Hypothalamus (tissue), 51 donors: ENCODE measurements at places on chromosomes 4 and X.

GRCh38 chr4:83205760-83206159 lies 78.8 kb downstream of the COQ2 start:
- DNase-seq = no peak

DNA sequence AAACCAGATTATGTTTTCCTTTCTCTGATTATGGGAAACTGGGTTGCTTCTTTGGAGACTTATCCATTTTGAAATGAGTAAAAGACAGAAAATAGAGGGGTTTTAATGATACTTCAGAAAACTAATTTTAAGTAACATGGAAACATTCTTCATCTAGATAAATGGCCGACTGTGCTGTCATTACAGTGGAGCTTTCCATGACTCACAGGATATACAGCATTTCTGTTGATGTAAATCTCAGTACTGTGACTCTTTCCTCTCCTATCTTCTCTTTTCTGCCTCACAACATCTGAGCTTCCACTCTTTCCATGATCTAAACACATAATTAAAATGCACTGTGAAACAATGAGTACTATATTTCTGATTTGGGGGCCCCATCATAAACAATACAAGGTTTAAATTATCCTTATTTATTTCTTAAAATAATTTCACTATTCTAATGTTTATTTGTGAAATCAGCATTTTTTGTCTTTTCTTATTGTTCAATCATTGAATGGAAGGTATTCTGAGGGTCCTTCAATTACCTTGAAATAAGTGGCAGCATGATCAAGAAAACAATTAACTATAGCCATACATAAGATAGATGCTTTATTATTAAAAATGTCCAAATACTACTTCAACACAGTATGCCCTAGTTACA lies 19.3 kb downstream of the SEC24D start:
- DNase-seq = no peak

DNA sequence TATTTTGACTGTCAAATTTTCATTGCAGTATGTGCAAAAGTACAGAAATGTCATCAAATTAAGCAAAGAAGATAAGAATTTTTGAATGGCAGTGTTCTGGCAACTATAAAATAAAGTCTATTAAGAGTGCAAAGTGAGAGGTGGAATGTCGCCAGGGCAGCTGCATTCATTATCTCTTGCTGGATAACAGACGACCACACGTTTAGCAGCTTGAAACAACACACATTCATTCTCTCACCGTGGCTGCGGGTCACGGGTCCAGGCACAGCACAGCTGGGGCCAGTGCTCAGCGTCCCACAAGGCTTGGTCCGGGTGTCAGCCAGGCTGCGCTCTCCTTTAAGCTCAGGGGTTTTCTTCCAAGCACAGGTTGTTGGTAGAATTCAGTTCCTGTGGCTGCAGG lies 113.9 kb downstream of the GPR143 start:
- peak; percentile 16 for DNase-seq

DNA sequence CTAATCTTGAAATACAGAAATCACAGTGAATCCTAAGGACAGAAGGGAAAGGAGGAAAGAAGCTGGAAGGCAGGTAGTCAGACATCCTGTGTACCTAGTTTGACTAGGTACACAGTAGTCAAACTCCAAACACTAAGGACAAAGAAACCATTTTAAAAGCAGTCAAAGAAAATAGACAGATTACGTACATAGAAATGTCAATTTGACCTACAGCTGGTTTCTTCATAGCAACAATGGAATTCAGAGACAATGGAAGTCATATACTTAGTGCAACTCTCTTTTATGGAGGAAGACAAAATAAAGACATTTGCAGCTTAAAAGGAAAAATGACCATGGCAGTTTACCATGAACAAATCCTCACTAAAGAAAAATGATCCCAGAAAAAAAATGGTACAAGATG lies 79.0 kb downstream of the NEUROG2 start:
- DNase-seq = no peak

DNA sequence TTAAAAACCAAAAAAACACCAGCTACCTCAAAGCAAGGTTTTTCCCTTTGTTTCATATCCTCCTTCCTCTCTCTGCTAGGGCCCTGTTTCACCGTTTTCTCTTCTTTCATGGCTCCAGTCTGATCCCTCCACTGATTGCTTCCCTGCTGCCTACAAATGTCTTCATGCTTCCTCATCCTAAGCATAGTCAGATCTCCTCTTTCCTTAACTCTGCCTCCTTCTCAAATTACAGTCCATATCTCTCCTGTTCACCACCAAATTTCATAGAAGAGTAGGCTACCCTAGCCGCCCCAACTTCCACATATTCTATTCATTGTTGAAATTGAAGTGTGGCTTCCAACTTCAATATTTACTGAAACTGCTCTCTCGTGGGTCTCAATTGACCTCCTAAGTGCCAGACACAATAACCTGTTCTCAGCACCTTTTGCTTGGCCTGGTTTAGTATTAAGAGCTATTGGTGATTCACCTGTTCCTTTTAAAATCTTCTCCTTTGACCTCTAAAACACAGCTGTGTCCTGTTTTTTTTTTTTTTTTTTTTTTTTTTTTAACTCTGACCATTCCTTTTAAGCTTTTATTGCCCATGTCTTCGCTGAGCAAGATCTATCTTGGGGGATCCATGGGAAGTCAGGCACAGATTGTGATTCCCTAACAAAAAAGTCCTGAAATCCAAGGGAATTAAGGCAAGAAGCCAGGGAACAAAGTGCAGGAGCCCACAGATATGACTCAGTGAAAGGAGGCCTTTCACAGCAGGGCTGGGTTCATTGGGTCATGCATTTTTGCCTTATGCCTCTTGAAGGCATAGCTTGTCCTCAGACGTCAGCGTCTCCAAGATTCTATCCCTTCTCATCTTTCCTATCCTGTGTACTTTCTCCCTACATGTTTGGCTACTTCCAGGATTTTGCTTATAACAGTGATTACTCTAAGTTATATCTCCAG lies 85.4 kb downstream of the RPS3A start:
- no peak for DNase-seq

GRCh38 chr4:3720466-3720865 lies 45.7 kb upstream of the ADRA2C start:
- DNase-seq = no peak

DNA sequence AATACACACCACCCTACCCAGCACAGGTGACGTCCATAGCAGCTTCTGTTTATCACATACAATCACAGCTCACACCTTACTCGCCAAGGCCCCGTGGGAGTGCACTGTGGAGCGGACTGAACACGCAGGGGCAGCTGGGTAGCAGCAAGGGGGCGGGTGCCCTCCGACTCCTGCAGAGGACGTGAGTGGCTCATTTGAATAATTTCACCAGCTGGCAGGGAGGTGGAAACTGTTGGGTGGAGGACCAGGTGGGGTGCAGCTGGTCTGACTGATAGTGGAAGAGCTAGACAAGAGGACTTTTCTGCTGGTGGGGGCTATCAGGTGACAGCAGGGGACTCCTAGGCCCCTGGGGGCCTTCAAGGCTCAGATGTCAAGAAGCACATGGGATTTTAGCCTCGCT lies 16.3 kb downstream of the MAN2B2 start:
- DNase-seq = no peak

- no peak for DNase-seq
These were observed 128.2 kb downstream of the SLC7A11 start for GRCh38 chr4:138113819-138114400.

DNA sequence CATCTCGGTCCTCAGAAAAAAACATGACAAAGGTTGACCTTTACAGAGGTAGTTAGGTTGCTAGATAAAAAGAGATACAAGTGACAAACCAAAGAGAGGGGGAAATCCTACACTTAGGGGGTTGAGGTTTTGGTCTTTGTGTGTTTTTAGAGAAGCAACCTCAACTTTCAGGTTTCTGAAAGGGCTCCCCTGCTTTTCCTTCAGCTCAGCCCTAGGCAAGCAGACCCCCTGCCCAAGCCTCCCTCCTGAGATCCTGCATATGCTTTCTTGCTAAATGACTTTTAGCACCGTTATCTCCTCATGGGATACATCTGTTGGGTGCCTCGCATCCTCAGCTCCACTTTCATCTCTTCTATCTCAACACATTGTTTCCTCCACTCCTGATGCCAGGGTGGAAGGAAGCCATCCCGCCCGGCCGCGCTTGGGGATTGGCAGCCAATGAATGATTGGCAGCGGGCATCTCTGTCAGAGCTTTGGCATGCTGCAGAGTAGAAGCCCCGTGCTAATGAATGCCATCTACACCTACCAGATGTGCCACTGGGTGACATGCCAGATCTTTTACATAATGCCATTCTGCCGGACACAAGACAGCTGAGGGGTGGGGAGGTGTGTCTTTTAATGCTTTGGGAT lies 15.0 kb upstream of the PRDM8 start:
- no peak for DNase-seq

GRCh38 chrX:3320471-3321046 lies 25.9 kb downstream of the MXRA5 start:
- DNase-seq = no peak

DNA sequence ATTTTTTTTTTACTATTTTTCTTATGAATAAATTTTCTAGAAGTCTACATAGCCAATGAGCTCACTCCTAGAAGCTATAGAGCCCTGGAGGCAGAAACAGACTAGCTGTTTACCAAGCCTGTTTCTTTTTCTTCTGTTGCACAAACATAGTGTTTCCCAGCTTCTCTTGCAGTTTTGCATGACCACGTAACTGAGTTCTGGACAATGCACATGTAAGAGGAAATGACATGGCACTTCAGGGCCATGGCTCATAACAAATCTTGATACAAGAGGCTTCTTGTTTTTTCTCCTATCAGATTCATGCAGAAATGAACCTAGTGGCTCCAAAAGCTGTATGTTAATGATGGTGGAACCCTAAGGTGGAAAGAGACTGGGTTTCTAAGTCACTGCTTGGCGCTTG lies 127.4 kb downstream of the ZNF330 start:
- no peak for DNase-seq

DNA sequence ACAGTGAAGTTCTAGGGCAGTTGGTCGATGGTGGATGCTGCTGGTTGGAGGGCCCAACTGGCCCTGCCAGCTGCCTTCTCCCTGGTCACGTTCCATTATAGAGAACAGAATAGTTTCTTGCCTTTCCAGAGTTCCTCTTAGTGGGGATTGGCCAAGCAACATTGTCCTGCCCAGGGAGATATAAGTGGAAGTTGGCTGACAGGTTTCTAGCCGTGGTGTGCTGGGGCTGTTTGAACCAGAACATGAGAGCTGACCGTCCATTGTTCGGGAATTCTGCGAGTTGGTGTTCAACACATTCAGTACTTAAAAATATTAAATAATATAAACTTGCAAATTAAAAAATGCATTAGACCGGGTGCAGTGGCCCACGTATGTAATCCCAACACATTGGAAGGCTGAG lies 3.5 kb upstream of the AFAP1 start:
- DNase-seq = no peak

DNA sequence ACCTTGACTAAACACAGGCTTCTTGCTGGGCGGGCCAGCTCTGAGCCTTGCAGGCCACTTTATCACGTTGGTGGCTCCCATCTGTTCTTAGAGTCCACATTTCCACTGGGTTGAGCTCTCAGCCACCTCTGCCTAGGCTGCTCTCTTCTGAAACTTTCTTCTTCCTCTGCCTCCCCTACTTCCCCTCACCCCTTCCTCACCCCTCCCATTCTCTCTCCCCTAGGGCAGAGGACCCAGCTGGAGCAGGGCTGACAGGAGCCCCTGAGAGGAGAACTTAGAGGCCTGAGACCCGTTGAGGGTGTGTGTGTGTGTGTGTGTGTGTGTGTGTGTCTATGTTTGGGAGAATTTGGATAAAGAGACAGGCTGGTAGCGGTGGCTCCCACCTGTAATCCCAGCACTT lies 19.9 kb upstream of the TMSB4X start:
- no peak for DNase-seq

- no peak for DNase-seq
These were observed 101.9 kb downstream of the QRFPR start for GRCh38 chr4:121278811-121279368.

DNA sequence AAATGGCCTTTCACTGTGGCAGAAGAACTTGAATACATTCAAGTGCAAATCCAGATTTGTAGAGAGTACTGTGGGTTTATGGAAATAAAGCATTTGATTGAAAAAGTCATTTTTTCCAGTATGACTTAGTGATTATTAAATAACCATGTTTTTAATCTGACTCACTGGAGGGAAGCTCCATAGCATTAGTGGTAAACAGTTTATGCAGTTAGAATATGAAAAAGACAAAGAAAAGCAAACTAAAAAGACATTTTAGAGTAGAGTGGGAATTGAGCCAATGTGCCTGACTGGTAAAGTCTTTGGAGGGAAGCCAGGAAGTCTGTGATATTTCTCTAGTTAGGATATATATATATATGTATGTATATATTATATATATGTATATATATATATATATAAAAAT lies 53.4 kb downstream of the FAT4 start:
- DNase-seq = no peak

DNA sequence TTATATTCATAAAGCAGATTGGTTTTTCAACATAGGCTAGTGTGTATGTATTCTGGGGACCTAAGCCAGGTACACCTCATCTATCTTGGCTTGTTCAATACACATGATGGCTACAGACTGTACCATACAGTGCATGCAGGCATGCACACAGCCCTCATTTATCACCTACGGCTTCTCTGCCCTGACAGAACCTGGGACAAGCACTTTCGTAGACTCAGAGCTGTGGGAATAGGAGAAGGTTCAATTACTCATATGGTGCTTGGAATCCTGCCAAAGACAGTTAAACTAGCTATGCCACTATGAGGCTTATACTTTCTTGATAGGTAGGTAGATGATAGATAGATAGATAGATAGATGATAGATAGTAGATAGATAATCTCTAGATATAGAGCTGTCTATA lies 457.2 kb downstream of the GALNTL6 start:
- DNase-seq = no peak

DNA sequence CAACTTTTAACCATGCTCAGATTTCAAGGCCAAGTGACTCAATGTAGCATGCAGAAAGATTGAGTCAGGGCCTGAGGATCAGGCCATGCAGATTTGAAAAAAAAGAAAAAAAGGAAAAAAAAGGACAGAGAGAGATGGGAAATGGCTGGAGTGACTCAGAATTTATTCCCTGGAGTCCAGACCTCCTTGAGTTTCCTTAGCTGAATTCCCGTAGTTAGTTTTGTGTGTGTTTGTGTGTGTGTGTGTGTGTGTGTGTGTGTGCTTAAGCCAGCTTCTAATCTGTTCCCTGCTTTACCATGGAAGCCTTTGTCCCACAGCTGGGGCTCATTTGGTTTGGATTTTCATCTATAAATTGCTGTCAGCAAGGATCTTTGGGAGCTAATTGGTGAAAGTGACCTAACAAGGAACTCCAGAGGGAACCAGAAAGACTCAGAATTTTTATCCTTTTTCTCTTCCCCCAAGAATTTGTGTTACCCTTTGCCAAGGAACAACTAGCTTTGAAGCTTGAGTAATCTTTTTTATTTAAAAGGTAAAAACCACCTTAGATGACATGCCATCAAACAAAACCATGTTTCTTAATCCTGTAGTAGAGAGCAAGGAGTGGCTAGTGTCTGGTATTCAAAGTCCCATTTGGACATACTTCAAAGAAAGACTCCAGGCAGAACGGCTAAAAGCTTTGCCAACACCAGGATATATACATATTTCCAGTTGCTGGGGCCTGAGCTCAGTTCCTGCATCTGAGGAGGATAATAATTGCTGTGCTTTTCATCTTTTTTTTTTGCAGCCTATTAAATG lies 109.0 kb upstream of the DDIT4L start:
- no peak for DNase-seq

GRCh38 chr4:40340030-40340429 lies 4.9 kb downstream of the CHRNA9 start:
- no peak for DNase-seq

GRCh38 chr4:100977274-100977673 lies 370.1 kb downstream of the PPP3CA start:
- no peak for DNase-seq

GRCh38 chr4:187814737-187815465 lies 180.7 kb upstream of the ZFP42 start:
- DNase-seq = no peak

GRCh38 chr4:173880897-173881296 lies 350.9 kb upstream of the HAND2 start:
- no peak for DNase-seq

GRCh38 chr4:125796138-125796537 lies 481.4 kb downstream of the FAT4 start:
- DNase-seq = no peak
